ENCODE measurements at places on chromosomes 16 and 17. TPM values are rescaled to one million over a fixed set of nuclear protein-coding genes. Genes with fewer than 3 reads are reported as not detected.

Gene RAB26
- polyA plus RNA-seq = 0.67 TPM

Gene C16orf95
- 5.2 TPM for polyA plus RNA-seq

Gene SDR42E1
- polyA plus RNA-seq = 0.44 TPM

Gene HEATR9
- polyA plus RNA-seq = not detected

Gene KRTAP9-1
- not detected for polyA plus RNA-seq

Gene PIRT
- not detected for polyA plus RNA-seq

Gene ZNF19
- polyA plus RNA-seq = 2.2 TPM

DNA sequence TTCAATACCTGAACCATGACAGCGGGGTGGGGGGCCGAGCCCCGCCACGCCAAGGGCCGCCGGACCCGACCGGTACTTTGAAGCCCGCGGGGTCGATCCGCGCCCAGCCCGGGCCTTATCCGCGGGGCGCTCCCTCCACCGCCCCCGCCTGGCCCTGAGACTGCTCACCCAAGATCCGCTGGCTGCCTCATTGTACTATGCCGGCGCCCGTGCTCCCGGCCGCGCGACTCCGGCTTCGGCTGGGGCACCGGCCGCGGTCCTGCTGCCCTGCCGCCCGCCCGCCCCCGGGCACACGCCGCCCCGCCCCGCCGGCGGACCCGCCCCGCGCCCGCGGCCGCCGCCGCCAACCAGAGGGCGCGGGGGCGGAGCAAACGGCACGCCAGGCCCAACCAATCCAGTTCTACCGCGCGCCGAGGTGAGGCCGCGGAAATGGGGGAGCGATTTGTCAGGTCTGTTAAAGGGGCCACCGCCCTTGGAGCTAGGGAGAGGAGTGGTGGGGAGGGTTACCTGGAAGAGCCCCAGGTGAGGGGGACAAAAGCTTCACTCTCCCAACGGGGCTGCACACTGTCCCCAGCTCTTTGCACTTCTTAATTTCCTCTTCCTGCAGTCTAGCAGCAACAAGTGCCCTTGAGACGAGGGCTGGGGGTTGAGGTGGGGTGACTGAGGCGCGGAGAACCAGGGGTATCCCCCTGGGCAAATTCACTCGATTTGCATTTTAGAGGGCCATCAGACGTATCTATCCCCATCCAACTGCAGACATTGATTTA, at the start of gene TEX2:
Gene TEX2, minus strand, starts transcription at position 261 of the 767 bp plus-strand sequence. CDS start 49,043 bp downstream, outside the sequence.
- no peak for DNase-seq

GRCh38 chr17:78338486-78339259, 21.2 kb downstream of the SOCS3 start:
- DNase-seq = no peak

DNA sequence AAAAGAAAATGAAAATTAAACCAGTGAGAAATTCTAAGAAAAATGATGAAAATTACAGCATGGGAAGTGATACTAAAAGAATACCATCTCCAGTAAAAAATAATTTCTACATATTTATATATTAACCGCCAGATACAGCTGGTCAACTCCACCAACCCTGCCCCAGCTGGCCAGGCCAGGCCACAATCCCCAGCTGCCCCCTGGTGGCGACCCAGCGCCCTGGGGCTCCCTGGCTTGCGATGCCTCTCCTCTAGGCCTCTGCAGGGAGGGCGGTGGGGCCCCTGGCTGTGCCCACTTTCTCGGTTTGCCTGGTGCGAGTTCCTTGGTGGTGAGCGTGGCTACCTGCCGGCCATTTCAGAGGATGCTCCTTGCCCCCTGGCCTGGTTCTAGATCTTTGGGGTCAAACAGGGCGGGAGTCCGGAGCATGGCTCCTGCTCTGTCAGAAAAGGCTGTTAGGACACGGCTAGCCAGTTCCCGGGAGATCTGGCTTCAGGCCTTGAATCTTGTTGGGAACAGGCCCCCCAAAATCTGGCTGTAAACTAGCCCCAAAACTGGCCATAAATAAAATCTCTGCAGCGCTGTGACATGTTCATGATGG, 14.5 kb downstream of the GLIS2 start:
- DNase-seq = no peak

DNA sequence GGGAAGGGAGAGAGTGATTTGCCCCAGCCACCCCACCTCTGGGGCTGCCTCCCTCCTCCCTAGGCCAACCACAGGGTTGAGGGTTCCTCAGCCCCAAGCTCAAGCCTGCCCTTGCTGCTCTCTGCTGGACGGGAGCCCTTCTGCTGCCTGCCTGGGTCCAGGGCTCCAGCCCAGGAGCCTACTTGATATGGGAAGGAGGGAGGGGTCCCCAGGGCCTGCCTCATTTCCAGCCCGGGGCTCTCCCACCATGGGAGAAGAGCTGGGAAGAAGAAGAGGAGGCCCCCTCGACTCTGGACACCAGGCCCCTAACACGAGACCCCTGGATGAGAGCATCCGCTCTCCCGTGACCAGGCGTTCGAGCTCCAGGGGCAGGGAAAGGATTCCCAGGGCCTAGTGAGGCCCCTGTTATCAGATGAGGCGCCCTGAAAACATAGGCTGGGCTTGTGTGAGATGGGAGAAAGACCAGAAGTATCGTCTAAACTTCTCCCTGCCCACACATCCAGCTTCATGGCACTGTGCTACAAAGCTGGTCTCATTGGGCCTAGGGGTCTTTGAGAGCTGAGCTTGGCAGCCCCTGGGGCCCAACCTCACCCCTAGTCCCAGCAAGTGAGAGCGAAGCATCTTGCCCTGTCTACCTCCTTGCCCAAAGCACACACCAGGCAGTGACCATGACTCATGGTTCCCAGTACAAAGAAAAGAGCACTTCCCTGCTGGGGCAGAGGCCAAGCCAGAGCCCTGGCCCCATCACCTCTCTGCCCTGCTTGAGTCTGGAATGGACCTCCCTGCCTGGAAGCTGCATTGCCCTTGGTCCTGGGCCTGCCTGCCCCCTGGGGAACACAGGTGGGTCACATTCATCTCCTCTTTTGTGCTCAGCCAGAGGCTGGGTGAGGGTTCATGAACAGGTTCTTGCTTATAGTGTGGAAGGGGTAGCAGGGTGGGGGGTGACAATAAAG, 987 bp downstream of the SLC16A5 start:
- no peak for DNase-seq

DNA sequence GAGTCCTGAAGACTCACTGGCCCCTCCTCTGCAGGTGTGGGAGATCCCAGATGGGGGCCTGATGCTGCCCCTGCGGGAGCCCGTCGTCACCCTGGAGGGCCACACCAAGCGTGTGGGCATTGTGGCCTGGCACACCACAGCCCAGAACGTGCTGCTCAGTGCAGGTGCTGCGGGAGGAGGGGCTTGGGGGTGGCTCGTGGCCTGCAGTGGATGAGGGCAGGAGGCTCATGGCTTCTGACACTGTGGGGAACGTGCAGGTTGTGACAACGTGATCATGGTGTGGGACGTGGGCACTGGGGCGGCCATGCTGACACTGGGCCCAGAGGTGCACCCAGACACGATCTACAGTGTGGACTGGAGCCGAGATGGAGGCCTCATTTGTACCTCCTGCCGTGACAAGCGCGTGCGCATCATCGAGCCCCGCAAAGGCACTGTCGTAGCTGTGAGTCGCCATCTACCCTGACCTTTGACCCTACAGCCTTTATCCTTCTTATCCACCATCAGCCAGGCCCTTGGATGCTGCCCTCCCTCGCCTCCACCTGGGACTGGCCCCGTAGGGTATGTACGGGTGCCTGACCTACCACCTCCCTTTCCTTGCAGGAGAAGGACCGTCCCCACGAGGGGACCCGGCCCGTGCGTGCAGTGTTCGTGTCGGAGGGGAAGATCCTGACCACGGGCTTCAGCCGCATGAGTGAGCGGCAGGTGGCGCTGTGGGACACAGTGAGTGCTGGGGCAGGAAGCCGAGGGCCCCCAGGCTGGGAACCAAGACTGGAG, 3.6 kb downstream of the CORO1A start:
- no peak for DNase-seq

GRCh38 chr16:86338403-86339115, 171.8 kb upstream of the FOXF1 start:
- no peak for DNase-seq

DNA sequence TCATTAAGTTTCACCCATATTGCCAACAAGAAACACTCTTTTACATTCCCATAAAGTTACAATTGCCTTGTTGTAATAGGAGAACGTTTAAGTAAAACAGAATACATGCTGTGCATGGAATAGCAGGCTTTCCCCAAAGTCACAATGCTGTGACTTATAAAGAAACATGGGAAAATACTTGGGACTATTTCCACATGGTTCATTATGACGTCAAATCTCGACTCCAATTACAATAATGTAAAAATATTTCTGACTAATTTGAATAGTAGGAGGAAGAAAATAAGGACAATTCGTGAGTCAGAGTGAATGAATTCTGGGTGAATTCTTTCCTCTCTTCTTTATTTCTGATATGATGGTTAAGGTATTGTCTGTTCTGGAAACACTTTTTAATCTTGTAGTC, 52.8 kb downstream of the CDH11 start:
- peak; percentile 89 for DNase-seq

DNA sequence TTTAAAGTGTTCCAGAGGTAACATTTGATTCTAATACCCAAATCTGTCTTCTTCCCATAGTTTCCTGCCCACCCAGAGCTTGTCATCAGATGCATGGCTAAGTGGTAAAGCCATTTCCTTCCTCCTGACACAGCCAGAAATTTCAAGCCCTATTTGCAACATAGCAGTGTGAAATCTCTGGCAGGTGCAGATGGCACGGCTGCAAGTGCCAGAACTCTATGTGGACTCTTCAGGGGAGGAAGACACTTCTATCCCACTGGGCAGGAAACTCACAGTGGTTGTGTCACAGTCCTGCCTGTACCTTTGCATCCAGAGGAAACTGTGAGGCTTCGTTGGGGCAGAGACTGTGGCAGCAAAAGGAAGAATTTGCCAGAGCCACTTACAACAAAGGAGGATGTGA, 13.2 kb downstream of the DYNLRB2 start:
- no peak for DNase-seq

DNA sequence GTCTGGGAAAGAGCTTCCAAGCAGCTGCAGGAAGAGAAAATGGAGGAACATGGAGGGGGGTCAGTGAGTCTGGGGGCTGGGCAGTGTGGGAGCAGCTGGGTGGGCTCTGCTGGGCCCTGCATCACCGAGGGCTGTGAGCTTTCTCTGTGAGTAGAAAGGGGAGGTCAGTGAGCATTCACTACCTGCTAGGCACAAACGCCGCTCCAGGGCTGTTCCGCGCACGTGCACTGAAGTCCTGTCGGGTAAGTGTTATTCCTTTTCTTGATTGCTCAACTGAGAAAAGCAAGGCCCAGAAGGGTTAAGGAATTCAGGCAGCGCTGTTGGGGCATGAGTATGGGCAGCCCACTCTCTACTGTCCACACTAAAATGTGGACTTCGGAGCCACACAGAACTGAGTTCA, 4.7 kb downstream of the CACNG5 start:
- DNase-seq = no peak

DNA sequence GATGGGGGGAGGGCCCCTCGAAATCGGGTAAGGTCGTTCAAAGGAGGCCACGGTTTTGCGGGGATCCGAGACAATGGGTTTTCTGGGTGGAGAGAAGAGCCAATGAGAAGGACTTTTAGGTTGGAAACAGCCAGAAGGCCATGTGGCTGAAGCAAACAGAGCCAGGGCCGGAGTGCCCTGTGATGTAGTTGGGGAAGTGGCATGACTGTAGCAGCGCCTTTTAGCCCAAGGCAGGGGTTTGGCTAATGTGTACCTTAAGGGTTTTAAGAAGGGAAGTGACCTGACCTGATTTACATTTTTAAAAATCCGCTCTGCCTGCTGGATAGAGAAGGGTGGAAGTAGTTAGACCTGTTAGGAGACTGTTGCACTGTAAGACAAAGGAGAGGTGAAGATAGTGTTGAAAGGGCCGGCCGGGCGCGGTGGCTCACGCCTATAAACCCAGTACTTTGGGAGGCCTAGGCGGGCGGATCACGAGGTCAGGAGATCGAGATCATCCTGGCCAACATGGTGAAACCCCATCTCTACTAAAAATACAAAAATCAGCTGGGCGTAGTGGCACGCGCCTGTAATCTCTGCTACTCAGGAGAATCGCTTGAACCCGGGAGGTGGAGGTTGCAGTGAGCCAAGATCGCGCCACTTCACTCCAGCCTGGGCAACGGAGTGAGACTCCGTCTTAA, 1.0 kb downstream of the LYRM1 start:
- DNase-seq = no peak

DNA sequence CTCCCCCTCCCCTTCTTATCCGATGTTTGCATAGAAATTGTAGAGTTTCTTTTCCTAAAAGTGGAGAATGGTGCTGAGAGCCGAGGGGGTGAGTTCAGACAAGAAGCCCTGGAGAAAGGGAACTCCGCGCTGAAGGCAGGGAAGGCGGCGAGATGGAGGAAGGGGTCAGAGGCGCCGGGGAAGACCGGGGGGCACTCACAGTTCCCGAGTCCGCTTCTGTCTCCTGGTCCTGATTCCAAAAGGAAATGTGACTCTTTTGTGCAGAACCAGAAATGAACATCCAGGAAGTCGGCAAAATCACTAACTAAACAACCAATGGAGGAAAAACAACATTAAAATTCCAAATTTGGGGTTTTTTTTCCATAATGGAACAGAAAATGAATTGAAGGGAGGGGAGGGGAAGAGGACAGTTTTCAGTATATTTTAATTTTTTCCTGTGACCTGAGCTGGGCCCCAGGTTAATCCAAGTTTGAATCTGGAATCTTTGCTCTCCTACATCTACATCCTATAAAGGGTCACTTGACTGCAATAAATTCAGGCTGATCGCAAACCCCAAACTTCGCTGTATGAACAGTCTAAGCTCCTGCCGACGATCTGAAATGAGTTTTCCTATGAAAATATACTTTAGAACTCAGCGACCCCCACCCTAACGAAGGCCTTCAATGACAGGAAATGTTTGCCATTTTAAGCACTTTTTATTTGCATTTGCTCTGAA, 252.3 kb downstream of the C16orf95 start:
- DNase-seq = no peak

All from BJ (cell line).